NCI-H526 treated with DMSO at 0.1 percent for 48 hours (cell line): ENCODE measurements at places on chromosomes 12 and 14.

DNA sequence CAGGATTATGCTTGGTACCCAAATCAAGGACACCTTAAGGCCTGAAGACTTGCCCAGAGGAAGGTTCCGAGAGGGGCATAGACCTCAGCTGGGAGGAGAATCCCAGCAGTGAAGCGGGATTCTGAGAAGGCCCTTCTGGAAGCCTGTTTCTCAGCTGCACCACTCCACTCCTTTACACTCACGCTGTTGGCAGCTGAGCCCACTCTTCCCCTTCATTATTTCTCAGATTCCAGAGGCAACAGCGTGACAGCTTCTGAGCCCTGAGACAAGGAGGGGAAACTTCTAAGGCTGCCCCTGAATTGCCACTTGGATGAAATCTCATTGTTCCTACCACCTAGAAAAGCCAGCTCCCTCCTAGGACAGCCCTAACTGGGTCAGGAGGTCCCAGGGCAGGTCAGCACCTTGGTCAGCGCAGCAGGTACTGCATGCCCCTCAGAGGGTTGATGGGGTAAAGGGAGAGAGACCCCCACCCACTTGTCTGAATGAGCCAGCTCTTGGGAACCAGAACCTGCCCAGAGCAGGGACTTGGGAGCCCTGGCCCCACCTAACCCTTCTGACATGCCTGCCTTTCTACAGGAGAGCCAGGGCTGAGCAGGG lies 53.9 kb downstream of the ISCA2 start:
- DNase-seq: no peak

- DNase-seq: no peak
Observed at GRCh38 chr12:82595941-82596340, 90.8 kb upstream of the TMTC2 start.

- no peak for DNase-seq
Observed at GRCh38 chr14:57889245-57889644, 23.4 kb upstream of the SLC35F4 start.

DNA sequence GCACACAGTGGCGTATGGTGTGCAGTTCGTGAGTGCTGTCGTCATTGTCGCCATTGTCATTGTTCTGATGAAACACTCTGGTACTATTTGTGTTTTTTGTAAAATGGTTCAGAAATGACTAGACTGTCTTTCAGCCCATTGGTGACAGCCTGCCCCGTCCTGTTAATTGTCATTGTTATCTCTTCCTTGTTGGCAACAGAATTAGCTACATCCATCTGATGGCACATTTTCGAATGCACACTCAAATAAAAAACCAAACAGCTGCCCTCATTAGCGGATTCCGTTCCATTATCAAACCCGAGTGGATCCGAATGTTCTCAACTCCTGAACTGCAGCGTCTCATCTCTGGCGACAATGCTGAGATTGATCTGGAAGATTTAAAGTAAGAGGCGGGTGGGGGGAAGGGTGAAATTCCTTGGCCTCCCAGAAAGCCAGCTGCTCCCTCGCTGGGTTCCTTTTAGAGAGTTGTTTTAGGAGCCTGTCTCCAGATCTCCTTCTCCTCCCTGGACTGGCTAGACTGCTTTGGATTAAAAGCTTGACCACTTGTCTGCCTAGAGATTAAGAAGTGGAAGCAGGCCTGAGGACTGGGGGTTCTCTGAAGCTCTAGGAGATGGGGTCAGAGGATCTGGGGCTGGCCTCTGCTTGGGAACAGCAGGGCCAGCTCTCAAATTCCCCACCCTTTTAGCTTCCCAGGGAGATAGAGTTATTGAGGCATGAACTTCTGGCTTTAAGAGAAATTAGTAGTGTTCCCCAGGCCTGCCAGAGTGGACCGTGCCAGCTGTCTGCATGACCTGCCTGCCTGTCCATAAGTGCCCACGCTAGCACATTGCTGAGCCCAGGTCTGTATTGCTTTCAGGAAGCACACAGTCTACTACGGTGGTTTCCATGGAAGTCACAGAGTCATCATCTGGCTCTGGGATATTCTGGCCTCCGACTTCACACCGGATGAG lies 43.3 kb downstream of the MMAB start:
- no peak for DNase-seq

DNA sequence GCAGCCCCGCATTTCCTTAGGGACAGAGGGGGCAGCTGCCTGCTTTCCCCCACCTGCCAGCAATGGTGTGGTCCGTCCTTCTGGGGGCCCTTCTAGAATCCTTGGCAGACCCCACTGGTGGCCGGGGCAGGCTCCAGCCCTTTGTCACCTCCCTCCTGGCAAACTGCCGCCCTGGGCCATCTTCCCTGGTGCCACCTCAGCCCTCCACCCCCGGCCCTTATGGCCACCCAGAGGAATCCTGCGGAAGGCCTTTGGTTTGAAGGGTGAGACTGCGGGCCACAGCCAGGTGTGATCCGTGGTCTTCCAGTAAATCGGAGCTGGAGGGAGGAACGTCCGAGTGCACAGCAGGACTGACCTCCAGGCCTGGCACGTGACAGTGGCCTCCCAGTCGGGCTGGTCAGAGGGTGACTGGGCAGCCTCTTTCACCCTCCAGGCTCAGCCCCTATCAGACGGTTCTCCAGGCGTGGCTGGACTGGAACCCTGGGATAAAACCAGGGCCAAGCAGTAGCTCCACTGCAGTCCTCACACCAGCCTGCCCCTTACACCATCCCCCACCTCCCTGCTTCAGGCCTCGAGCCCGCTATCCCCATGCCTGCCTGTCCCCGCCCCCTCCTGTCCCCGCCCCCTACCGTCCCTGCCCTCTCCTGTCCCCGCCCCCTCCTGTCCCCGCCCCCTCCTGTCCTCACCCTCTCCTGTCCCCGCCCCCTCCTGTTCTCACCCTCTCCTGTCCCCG lies 12.4 kb downstream of the FBRSL1 start:
- no peak for DNase-seq

DNA sequence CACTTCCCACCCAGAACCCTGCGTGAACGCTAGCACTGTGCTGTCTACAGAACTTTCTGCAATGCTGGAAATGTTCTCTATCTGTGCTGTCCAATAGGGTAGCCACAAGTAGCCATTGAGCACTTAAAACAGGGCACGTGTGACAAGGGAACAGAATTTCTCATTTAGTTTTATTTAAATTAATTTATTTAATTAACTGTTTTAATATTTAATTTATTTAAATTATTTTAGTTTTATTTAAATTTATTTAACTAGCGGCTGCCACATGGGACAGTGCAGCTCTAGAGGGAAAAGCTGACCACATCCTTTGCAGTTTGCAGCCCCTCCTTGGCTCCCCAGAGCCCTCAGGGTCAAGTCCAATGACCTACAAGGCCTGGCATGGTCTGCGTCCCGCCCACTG lies 35.0 kb upstream of the CORO1C start:
- no peak for DNase-seq

- no peak for DNase-seq
Observed at GRCh38 chr12:46669720-46670119, 156.1 kb downstream of the SLC38A4 start.

- DNase-seq: no peak
Observed at GRCh38 chr12:78081590-78082314, 251.1 kb downstream of the NAV3 start.

- no peak for DNase-seq
Observed at GRCh38 chr12:1147821-1148220, 156.8 kb downstream of the ERC1 start.

DNA sequence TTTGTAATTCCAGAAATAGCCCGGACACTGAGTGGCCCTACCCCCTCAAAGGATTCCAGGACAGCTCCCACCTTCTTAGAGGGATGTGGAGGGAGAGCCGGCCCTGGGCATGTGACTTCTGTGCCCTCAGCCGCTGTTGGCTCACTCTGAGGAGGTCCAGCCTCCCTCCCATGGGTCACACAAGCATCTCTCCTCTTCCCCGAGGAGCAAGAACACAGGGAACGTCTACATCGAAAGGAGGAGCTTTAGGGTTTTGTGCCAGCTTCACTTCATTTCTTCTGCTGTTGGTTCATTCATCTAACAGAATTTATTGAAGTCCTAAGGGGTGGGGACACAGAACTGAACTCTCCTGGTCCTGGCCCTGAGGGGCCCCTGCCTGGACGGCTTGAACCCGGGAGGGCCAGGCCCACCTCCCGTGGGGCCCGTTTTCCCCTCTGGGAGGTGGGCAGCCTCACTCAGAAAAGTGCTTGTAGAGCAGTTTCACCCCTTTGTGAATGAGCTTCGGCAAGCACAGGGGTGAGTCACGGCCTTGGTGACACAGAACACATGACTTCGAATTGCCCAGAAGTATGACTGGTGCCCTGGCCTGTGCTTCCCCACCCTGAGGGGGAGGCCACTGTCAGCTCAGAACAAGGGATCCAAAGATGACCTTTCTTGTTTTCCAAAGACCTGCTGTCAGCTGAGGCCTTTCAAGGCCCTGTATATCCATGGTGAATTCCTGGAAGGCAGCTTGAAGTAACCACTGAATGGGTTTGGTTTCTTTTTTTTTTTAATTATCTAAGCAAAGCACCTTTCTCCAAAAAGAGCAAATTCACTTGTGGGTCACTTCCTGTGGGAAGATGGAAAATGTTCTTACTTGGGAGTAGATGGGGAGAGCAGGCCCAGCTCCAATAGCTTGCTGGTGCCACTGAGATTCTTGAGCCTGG lies 39.2 kb downstream of the NFKBIA start:
- DNase-seq: no peak
